ENCODE measurements at places on chromosomes 5 and 9.
A peak's percentile ranks its signal among the peaks of the same experiment; 100 is the strongest.

DNA sequence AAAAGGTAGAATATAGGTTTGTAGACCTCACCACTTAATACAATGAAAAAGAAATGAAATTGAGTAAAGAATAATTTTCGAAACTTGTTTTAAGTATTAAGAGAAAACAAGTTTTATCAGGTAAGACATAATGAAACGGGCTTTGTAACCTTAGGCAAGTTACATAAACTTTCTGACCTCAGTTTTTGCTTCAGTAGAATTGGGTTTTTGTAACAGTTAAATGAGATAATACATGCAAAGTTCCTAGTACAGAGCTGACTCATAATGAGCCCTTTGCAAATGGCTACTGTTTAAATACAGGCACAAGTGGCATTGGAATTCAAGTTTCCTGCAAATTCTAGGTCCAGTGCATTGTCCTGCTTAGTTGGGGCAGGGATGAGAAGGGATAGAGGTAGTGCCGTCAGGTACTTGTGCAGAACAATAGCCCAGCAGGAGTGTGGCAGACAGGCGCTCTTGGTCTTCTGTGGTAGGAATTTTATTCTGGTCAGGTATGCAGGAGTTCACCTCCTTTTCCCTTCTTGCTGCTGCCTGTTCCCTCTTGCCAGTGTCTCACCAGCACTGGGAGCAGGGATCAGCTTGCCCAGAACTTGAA is 203.8 kb downstream of the PBX3 start:
- DNase-seq, result no peak

- DNase-seq, result no peak
These were observed 108.5 kb downstream of the ZSWIM6 start for GRCh38 chr5:61440596-61440995.

DNA sequence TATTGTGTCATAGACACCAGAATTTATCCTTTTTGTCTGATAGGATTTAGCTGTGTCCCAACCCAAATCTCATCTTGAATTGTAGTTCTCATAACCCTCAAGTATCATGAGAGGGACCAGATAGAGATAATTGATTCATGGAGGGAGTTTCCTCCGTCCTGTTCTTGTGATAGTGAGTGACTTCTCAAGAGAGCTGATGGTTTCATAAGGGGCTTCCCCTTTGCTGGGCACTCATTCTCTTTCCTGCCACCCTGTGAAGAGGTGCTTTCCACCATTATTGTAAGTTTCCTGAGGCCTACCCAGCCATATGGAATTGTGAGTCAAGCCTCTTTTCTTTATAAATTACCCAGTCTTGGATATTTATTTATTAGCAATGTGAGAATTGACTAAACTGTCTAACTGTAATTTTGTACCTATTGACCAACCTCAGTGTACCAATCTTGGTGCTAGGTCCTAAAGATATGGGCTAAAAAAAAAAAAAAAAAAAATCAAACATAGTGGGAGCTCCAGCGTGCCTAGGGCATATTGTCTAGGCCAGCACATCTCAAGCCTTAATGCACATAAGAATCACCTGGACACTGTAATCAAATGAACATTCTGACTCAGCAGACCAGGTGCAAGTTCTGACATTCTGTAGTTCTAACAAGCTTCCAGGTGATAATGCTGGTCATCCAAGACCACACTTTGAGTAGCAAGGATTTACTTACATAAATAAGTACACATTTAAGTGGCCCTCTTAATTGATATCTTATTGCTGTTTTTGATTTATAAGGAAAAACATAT is 30.5 kb downstream of the ST8SIA4 start:
- DNase-seq, result no peak

DNA sequence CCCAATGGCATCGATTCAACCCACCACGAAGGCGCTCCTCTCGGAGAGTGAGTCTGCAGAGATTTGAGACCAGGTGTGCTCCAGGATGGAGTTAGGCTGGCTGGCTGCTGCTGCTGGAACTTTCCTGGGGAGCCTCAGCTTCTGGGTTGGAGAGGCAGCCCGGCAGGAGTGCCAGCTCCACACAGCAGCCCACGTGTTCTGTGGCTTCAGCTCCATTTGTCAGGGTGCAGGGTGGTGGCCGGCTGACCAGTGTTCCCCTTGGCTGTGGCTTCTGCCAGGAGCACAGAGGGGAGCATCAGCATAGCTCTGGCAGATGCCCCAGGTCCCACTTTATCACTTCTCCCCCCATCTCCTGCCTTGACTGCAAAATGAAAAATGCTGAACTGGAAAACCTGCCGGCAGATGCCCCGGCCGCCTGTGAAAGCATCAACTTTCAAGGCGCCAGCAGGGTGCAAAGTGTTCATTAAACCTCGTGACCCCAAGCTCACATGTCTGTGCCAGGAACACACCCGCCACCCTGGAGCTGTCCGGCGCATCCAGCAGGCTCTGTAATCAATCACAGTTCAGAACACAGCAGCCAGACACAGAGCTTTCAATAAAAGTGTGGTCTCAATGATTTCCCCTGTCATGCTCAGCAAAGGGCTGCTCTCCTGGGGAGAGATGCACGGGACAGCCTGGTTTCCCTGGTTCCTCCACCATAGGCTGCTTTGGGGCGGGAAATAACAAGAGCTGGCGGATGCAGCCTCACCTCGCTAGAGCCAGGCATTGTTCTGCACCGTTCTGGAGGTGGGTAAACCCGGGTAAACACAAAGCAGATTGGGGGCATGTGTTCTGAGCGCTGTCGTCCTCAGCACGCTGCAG is 53.2 kb downstream of the TRIP13 start:
- peak; percentile 17 for DNase-seq

DNA sequence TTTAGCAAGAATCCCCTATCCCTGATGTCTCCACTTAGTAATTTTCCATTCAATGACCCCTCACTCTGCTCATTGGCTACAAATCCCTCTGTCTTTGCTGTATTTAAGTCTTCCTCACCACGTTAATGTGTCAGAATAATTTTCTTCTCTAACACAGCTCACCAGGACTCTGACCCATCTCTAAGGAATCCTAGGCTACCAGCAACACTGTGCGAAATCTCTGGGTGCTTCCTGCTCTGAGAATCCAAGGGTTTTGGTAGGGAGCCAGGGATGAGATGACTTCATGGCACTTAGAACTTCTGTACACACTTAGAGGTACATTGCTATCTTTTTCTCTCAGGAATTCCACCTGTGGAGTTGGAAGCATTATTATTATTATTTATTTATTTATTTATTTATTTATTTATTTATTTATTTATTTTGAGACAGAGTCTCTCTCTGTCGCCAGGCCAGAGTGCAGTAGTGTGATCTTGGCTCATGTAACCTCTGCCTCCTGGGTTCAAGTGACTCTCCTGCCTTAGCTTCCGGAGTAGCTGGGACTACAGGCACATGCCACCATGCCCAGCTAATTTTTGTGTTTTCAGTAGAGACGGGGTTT is 53.5 kb downstream of the FOXI1 start:
- no peak for DNase-seq

GRCh38 chr5:103951776-103952175 is 389.2 kb upstream of the NUDT12 start:
- no peak for DNase-seq

- DNase-seq, result no peak
These were observed 53.9 kb upstream of the RIC1 start for GRCh38 chr9:5575000-5575399.

- no peak for DNase-seq
These were observed 432.6 kb upstream of the SLC30A5 start for GRCh38 chr5:68661237-68661636.

DNA sequence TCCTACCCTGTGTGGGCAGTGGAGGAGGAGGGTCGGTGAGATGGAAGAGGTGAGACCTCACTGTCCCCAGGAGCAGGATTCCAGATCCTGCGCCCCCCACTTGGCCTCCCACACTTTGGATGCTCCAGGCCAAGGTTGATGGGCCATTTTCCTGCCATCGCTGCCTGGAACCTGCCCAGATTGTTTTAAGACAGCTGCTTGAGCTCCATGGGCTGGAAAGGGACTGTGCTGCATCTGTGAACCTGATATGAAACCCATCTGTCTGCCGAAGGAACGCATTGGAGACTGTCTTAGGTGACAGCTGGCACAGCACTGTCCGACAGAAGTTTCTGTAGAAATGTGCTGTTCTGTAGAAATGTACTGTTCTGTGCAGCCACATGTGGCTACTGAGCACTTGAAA is 72.7 kb upstream of the SLC25A48 start:
- DNase-seq, result no peak

GRCh38 chr5:112657804-112658203 is 79.9 kb upstream of the APC start:
- DNase-seq, result no peak

DNA sequence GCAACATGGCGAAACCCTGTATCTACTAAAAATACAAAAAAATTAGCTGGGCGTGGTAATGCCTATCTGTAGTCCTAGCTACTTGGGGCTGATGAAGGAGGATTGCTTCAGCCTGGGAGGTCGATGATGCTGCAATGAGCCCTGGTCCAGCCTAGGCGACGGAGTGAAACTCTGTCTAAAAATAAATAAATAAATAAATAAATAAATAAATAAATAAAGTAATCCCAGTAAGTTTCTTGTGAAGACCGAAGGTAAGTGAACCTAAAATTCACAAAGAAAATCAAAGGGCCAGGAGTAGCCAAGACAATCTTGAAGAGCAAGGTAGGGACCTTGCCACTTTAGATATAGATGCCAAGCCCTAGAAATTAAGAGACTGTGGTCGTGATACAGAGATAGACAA is 68.1 kb upstream of the DHFR start:
- DNase-seq, result no peak

DNA sequence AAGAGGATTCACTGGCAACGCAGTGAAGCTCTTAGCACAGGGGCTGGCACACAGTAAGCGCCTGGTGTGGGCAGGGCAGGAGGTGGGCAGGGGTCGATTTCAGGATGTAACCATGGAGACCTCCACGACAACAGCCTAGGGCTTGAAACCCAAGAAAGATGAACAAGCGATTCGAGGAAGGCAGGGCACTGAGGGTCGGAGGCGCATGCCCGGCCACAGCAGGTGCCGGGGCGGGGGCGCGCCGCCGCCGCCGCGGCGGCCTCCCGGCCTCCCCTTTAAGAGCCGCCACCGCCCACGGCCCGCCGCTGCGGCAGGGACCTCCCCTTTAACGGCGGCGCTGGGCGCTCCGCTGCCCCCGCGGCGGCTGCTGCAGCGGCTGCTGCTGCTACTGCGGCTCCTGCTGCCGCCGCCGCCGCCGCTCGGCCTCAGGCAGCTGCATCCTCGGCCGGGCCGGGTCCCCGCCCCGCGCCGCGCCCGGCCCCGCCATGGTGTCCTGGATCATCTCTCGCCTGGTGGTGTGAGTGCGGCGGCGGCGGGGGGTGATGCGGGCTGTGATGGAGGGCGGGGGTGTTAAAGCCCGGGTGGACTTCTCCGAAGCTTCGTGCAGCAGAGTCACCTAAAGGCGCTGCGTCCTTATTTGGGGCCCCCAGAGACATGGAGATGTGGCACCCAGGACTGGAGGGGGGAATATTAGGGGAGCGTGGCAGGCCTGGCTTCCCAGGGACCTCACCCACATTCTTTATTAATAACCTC is at the start of gene REEP2:
Gene REEP2 (plus strand): TSS at position 334 of the 753 bp plus-strand sequence. CDS start 152 bp downstream, at position 486.
- DNase-seq, result peak; percentile 23

DNA sequence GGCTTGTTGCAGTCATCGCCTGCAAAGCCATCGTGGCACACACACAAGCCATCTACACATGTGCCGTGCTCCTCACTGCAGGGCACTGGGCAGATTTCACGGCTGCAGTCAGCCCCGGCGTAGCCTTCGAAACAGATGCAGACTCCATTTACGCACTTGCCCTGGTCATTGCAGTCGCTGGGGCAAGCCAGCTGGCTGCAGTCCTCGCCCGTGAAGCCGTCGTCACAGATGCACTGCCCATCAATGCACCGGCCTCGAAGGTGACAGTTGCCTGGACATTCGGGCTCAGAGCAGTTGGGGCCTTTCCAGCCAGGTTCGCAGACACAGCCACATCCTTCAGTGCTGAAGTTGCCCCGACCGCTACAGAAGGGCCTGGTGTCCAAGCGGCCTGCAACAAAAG is 31.1 kb downstream of the TNC start:
- DNase-seq, result no peak

DNA sequence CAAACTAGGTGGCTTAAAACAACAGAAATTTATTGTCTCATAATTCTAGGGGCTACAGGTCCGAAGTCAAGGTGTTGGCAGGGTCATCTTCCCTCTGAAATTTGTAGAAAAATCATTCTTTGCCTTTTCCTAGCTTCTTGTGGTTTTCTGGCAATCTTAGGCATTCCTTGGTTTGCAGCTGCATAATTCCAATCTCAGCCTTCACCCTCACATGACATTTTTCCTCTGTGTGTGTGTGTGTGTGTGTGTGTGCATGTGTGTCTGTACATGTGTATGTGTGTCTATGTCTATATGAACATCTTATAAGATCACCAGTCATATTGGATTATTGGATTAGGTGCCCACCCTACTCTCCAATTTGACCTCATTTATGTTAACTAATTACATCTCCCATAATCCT is 330.6 kb downstream of the CHSY3 start:
- DNase-seq, result no peak

DNA sequence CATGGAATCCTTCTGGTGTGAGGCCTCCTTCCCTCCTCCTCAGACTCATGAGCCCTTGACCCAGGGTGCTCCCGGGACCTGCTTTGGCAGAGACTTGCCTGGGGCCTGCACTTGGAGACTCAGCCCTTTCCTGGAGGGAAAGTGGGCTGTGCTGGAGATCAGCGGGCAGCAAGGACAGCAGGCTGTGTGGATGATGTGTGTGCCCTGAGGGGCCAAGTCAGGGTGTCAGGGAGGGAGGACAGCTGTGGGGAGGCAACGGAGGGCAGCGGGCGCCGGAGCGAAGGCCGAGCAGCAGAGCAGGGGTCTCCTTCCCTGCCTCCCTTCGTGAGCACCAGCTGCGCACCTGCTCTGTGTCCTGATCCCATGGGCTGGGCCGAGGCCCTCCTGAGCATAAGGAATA is 6.1 kb upstream of the CSF2 start:
- no peak for DNase-seq

- no peak for DNase-seq
These were observed 923 bp downstream of the RECK start for GRCh38 chr9:36037549-36038122.

DNA sequence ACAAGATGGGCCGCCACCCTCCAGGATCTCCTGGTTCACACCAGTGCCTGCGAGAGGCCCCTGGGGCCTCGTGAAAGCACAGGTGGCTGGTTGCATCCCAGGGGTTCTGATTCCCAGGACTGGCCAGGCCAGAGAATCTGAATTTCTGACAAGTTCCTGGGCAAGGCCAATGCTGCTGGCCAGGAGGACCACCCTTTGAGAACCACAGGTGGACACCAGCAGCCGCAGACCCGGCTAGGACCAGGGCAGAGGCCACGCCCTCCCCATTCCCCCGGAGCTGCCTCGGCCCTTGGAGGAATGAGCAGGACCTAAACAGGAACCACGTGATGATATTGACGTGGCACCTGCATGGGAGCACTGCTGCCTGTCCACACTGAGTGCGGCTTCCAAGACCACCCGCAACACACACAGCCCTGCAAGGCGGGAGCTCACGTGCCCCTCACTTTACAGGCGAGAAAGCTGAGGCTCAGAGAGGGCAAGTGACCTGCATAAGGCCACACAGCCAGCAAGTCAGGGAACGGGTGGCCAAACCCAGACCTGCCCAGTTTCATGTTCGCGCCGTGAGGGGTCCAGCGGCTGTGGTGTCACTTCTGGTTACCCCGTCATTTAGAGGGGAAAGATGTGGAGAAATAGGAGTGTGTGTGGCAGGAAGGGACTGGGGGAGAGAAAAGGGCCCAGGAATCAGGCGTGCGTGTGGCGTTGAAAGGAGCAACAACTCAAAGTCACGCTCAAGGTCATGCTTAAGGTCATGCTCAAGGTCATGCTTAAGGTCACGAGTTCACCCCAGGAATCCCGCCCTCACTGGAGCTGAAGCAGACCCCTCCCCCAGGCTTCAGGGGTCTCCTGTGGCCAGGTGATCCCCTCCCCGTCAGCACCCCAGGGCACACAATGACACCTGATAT is 105.9 kb upstream of the IER5L start:
- no peak for DNase-seq

All from NCI-H526 treated with DMSO at 0.1 percent for 48 hours (cell line).